ENCODE measurements at places on chromosomes 12 and 14. TPM values are rescaled to one million over a fixed set of nuclear protein-coding genes. Genes with fewer than 3 reads are reported as not detected.

GRCh38 chr12:130646716-130647370 is 69.3 kb downstream of the RIMBP2 start:
- DNase-seq = no peak

DNA sequence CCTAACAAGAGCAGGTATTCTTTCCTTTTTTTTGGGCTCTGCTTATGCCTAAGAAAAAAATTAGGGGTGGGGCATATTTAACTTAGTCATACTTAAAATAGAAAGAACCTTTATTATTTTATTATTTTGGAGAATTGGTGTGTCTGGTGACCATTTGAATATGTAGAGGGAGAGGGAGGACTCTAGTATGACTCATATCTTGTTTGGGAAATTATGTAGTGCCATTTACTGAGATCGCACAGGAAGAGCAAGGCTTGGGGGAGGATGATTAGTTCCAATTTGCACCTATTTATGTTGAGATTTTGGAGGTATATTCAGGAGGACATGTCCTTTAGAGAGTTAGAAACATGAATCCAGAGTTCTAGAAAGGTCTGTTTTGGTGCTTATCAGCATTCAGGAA is 9.9 kb downstream of the ZNF410 start:
- DNase-seq = no peak

Gene MSRB3
- polyA plus RNA-seq = 21.8 TPM

Gene CLEC14A
- polyA plus RNA-seq = 11.4 TPM

GRCh38 chr12:122399254-122399591 is 23.2 kb downstream of the CLIP1 start:
- no peak for DNase-seq
